ENCODE measurements at places on chromosomes 16 and 17.

DNA sequence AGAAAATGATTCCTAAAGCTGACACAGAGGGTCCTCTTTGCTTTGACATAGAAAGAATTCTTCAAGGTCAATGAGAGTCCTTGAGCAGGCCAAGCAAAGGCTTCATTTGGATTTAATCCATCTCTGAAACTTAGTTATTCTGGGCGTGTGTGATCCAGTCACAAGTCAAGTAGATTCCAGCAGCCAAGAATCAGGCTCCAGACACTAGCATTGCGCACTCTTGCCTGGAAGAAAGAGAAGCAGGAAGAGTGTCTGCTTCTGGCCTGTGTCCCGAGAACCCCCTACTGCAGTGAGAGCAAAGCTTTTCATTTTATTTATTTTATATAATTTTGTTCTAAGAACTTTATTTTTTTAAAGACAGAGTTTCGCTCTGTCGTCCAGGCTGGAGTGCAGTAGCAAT lies 88.2 kb upstream of the CACNG5 start:
- DNase-seq: no peak

GRCh38 chr17:37239690-37240334 lies 136.0 kb upstream of the C17orf78 start:
- no peak for DNase-seq

GRCh38 chr16:77788181-77789084 lies at the start of gene VAT1L:
Gene VAT1L (plus strand): TSS chr16:77788564. CDS start chr16:77788683, 119 bp downstream.
- DNase-seq: no peak

DNA sequence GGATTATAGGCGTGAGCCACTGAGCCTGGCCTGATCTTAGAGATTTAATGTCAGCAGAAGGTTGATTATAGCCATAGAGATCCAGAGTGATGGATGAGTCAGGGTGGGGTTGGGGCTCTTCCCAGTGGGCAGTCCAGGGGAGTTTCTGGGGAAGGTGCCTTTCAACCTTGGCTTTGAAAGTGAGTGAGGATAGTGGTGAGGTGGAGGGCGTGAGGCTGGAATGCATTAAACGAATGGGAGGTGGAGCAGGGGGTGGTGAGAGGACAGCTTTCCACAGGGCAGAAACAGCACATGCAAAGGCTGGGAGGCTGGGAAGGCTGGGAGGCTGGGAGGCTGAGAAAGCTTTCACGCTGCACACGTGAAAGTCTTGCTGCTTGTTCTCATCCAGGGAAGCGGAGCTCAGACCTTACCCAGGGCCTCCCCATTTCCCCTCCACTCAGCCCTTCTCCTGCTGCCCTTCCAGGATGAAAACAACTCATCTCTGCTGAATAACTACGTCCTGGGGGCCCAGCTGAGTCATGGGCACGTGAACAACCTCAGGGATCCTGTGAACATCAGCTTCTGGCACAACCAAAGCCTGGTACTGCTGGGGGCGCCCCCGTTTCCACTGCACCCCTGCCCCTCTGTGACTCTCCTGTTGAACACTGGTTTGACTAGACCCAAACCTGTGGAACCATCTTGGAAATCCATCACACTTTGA lies 22.3 kb downstream of the ADGRG5 start:
- no peak for DNase-seq

DNA sequence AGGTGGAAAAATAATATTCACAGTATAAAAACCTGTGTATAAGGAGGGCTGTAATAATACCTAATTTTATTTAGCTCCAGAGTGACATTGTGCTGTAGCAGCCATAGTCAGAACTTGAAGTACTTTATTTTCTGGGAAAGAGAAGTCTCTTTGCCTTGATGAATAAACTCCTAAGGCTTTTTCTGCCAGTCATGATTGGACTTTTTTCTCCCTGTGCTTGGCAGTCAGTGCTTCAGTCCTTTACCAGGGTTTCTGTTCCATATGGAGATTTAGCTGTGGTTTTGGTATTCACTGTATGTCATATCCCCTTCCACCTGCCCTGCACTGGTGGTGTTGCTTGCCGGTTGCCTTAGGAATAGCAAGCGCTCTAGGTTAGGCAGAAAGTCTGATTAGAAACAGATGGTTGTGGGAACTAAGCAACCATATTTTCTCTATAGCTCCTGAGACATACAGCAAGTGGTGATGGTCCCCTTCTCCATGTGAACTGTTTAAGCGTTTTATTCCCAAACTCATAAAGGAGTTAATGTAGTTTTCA lies 24.7 kb downstream of the DDX42 start:
- DNase-seq: no peak

- DNase-seq: no peak
Observed at GRCh38 chr16:57672824-57673223, 4.7 kb downstream of the ADGRG3 start.

- DNase-seq: no peak
Observed at GRCh38 chr16:85564277-85565051, 48.7 kb upstream of the GSE1 start.

- no peak for DNase-seq
Observed at GRCh38 chr16:23931199-23931598, 95.4 kb downstream of the PRKCB start.

DNA sequence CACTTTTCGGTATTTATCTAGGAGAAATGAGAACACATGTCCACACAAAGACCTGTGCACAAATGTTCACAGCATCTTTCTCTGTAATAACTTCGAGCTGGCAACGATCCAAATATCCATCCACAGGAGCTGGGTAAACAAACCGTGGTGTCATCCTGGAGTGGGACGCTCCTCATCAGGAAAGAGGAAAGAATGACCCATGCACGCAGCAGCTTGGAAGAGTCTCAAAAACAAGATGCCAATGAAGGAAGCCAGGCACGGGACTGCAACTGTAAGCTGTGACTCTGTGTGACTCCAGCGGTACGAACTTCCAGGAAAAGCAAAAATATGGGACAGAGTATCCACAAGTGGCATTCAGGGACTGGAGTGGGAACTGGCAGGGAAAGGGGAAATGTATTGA lies 36.7 kb upstream of the CIBAR2 start:
- DNase-seq: no peak

DNA sequence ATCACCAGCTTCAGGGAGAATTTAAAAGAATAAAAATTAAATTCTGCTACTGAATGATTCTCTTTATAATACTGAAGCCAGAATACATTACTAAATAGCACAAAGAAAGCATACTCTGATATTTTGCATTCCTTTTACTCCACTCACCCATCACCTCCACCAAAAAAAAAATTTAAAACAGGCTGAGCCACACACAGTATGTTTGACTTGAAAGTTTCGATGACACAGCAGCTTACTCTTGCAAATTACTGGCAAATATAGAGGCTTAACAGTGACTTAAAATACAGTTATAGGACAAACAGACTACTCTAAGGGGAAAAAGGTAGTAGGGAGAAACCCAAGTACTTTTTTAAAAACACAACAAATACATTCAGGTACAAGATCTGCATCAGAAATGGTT lies 39.2 kb downstream of the GPATCH8 start:
- no peak for DNase-seq
